Peyer's patch (tissue), 4 donors: ENCODE measurements at places on chromosomes 5 and 9. TPM values are rescaled to one million over a fixed set of nuclear protein-coding genes. Genes with fewer than 3 reads are reported as not detected.

The PCDHGB2 gene
- total RNA-seq = 5.8 TPM

The NMUR2 gene
- total RNA-seq = not detected

The OLFML2A gene
- total RNA-seq = 0.88 TPM

The MZB1 gene
- total RNA-seq = 4.8 TPM

The ASPN gene
- 4.7 TPM for total RNA-seq

The S100Z gene
- not detected for total RNA-seq

The IQGAP2 gene
- 110 TPM for total RNA-seq

DNA sequence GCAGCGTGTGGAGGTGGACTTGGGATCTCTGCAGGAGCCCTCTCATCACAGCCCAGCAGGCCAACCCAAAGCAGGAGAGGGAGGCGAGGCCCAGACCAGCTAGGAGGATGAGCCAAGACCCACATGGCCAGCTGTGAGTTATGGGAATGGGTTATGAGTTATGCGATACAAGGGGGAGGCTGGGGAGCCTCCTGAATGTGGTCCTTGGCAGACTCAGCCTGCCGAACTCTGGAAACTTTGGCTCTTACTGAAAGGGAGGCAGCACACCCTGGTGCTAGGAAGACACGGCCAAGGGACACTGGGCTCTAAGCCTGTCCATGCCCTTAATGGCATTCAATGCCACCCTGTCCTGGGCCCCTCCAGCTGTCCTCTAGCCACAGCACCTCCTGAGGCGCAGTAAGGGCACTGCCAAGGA, 7.7 kb upstream of the VAV2 start:
- DNase-seq = no peak

DNA sequence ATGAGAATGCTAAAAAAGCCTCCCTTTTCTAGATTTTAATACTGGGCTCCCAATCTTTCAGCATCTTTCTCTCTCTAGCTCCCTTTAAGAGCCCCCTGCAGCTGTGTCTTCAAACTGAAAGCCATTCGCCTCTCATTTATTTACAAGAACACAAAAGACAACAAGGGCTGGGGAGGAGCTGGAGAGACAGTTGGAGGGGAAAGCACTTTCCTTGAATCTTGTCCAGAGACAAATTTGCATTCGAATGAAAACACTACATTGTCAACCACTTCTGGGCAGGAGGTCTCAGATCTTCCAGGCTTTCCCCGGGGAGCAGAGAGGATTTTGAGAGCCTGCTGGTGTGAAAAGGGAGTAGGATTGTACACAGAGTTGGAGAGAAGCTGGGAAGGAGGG, 518.3 kb downstream of the CTNND2 start:
- DNase-seq = no peak

GRCh38 chr9:18207735-18208134, 266.2 kb upstream of the ADAMTSL1 start:
- DNase-seq = no peak

DNA sequence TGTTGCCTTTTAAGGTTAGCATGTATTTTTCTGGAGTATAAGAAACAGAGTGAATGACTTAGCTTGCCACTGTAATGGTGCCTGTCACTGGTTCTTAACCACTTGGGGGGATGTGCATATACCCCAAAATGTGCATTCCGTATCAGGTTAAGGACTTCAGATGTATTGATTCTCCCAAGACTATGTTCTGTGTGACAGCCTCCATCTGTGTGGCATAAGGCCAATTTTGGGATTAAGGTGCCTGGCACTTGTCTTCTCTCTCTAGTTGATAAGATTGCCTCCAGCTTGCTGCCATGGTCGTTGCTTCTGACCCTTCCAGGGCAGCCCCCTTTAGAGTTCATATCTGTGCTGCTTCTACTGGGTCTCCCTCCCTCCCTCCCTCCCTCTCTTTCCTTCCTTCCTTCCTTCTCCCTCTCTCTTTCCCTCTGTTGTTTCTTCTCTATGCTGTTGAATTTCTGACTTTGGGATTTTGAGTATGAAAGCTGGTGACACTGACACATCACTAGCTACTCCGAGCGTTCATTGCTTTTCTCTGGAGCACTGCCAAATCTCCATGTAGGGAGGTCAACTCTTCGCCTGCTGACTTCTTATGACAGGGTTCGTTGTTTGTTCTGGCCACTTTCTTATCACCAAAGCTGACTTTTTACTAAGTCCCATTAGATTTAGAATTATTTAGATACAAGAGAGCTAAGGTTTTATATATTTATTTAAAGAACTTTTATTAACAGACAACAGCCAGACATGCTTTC, 31.0 kb downstream of the TNFAIP8 start:
- DNase-seq = no peak

DNA sequence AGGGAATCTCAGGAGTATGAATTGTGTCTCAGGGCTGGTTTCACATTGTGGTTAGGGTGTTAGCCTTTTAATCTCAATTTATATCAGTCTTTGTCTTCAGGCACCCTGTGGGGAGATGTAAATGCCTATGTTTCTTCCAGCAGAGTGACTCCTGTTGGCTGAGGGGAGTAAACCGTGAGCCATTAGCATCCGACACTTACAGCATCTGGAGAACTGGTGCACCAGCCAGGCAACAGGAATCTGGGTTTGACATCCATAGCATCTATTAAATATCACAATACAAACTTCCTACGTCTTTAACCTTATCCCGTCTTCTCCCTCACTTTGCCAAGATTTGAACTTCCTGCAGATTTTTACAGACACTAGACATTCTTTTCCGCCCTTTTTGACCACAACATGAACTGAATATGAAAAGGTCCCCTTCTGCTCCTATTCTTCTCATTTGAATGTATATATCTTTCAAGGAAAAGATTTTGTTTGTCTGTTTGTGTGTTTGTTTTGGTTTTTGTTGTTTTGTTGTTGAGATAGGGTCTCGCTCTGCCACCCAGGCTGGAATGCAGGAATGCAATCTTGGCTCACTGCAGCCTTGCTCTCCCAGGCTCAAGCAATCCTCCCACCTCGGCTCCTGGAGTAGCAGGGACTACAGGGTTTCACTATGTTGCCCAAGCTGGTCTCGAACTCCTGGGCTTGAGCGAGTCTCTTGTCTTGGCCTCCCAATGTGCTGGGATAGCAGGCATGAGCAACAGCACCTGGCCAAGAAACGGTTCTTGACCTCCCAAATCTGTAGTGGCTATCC, 626.2 kb downstream of the TLR4 start:
- DNase-seq = no peak

DNA sequence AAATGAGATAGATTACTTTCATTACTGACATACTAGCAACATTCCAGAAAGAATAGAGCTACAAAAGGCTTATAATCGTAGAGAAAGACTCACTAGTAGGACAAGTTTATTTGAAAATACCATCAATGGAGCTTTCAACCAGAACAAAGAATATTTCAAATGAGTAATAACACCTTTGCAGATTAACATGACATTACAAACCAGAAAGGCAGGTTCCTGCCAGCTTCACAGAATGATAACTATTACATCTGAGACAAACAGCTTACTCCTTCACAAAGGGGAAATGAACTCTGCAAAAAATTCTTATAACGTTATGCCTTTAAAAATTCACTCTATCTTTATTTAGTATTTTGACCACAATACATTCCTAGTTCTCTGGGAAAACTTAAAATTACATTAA, 103.1 kb downstream of the EPB41L4A start:
- no peak for DNase-seq

GRCh38 chr5:173882632-173883031, 5.5 kb upstream of the CPEB4 start:
- no peak for DNase-seq

DNA sequence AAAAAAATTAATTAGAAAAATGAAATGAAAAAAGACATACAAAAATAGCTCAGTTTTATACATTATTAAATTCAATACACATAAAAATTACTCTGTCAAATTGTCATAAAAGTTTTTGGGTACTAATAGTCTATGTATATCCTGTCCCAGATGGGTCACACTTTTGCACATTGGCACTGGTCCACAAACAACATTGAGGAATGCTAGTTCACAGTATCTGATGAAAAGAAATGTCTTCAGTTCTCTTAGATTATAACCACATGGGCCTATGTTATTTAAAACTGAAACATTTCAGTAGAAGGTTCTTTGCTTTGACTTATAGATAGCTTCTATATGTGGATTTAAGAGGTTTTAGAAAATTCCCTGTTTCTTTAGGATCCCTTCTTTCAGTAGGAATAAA, 39.8 kb downstream of the LNPEP start:
- DNase-seq = no peak

- DNase-seq = no peak
These were observed 8.7 kb downstream of the STK10 start for GRCh38 chr5:172178991-172179989.

- no peak for DNase-seq
These were observed 25.9 kb downstream of the KCTD16 start for GRCh38 chr5:144196612-144197011.
